Esophagus squamous epithelium (tissue), 5 donors: ENCODE measurements at places on chromosomes 13 and 19.

DNA sequence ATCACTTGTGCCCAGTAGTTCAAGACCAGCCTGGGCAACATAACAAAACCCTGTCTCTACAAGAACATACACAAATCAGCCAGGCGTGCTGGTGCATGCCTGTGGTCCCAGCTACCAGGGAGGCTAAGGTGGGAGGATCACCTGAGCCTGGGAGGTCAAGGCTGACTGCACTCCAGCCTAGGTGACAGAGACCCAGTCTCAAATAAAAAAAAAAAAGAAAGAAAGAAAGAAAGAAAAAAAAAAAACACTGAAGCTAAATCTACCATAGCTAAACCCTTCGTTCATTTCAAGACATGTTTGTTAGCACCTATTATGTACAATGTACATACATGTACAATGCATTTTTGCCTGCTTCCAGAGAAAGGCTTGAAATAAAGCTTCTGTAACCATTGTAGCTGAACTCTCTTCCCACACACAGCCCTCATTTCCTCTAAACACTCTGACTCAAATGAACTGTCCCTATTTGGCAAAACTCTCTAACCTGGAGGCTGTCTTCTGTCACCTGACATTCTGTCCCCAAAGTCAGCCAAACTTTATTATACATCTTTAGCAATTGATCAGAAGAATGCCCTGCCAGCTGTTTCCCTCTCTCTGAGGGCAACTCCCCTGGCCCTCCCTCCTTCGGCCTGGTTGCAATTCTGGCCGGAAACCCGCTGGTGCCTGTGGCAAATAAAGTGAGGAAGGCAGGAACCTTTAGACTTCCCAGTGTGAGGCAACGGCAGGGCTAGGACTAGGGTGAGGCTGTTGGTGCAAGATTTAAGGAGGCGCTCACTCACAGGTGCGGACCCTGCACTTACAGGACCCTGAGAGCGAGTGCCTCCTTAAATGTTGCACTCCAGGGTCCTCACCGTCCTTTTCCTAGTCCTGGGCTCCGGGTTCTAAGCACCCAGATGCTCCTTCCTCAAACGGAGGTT lies 1.8 kb downstream of the ETHE1 start:
- no peaks in the 10 kb centered on the region for H3K27me3 ChIP-seq
- no peak for DNase-seq
- H3K4me1 ChIP-seq = peaks cover 11% of the 10 kb centered on the region
- peak overlapping the region; percentile 83 for H3K27ac ChIP-seq

DNA sequence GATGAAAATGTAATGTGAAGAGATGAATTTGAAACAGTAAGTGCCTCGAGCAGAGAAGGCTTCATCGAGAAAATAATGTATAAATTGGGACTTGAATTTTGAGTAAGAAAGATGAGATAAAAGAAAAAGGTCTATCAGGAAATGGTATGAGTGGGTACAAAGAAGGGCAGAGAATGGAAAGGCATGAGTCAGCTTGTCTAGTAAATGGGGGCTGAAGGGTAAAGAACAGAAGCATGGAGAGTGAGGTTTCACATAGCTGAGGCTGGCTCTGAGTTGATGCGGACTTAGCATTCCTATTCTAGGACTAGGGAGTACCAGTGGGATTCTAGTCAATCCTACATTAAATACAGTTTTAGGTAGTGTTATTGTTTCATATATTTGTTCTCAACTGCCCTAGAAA lies 85.8 kb downstream of the ZC3H13 start:
- H3K36me3 ChIP-seq = peaks cover 8% of the 10 kb centered on the region
- H3K4me3 ChIP-seq = no peak overlapping the region
- no peaks in the 10 kb centered on the region for H3K27me3 ChIP-seq
- H3K4me1 ChIP-seq = no peaks in the 10 kb centered on the region

- H3K27me3 ChIP-seq = peaks cover 13% of the 10 kb centered on the region
- H3K4me3 ChIP-seq = no peak within 1 kb of the TSS
- H3K27ac ChIP-seq = no peak within 1 kb of the TSS
- H3K36me3 ChIP-seq = no peaks in the 10 kb centered on the region
- DNase-seq = no peak
- no peaks in the 10 kb centered on the region for H3K4me1 ChIP-seq
These were observed at the start of gene SIGLEC12 for GRCh38 chr19:51501594-51502263. TSS of gene SIGLEC12 (minus strand) at chr19:51501800. CDS start at chr19:51501733, 67 bp downstream.

DNA sequence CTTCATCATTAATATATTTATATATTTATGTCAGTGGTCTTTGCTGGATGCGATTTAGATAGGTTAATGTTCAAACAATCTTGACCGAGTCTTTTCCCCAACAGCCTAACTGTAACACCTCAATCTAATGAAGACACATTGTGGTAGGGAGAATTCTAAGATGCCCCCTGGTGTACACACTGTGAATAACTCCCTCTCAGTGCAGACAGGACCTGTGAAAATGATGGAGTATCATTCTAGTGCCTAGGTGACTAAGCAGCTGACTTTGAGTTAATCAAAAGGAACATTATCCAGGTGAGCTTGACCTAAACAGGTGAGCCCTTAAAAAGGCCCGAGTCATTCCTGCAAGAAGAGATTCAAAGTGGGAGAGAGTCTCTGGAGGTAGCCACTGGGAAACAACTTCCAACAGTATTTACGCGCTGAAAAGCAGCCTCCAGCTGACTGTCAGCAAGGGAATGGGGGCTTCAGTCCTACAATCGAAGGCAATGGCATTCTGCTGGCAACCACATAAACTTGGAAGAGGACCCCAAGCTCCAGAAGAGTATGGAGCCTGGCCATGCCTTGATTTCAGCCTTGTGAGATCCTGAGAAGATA lies 28.0 kb upstream of the KBTBD7 start:
- no peak for DNase-seq
- H3K27ac ChIP-seq = no peak overlapping the region
- peaks cover 5% of the 10 kb centered on the region for H3K4me1 ChIP-seq

DNA sequence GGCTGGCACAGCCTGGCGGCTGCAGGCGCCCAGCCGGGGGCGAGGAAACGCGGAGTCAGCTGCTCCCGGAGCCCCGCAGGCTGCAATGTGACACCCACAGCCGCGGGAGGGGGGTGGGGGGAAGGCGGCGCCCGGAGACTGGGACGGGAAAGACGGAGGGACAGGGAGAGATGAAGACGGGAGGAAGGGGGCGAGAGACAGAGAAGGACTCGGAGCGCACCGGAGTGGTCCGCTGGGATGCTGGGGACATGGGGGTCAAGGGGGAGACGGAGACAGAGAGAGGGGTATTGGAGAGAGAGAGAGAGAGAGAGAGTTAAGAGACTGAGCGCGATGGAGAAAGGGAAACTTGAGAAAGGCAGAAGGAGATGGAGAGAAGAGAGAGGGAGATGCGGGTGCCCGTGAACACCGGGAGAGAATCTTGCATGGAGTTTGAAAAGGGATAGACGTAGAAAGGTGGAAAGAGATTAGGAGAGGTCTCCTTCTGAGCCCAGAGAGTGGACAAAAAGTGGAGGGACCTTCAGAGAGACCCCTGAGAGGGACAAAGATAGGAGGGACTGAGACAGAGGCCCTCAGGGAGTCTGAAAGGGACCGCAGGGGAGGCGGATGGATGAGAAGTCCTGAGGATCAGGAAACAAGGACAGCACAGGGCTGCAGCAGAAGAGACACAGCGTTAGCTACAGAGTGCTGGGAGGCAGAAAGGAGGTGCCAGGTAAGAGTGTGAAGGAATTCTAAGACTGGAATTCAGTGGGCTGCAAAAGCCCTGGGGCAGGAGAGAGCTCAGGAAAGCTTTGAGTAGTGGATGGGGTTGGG lies 1.0 kb downstream of the SCN1B start:
- DNase-seq = no peak
- peak overlapping the region; percentile 76 for H3K27ac ChIP-seq
- H3K27me3 ChIP-seq = no peaks in the 10 kb centered on the region
- H3K36me3 ChIP-seq = no peaks in the 10 kb centered on the region

DNA sequence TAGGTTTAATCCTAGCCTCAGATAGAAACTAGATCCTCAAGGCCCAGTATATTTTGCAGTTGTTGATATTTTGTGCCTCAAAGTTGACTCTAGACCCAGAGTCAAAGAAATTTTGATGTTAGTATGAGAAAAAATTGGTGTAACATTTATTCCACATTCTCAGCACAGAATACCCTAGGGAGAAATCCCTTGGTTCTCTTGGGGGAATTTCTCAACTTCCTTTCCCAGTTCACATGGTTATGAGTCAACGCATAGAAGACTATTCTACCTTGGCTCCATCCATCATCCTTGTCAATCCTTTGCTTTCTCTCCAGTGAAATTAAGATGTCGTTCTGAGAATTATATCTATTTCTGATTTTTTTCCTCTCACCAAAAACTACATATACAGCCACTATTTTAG lies 145.3 kb downstream of the POSTN start:
- no peaks in the 10 kb centered on the region for H3K4me1 ChIP-seq
- no peak for DNase-seq
- no peaks in the 10 kb centered on the region for H3K27me3 ChIP-seq

GRCh38 chr19:10395003-10395402 lies 8.3 kb downstream of the CDC37 start:
- H3K27me3 ChIP-seq = no peaks in the 10 kb centered on the region
- no peak for DNase-seq
- H3K36me3 ChIP-seq = peaks cover 51% of the 10 kb centered on the region
- no peak overlapping the region for H3K4me3 ChIP-seq
- no peaks in the 10 kb centered on the region for H3K4me1 ChIP-seq

DNA sequence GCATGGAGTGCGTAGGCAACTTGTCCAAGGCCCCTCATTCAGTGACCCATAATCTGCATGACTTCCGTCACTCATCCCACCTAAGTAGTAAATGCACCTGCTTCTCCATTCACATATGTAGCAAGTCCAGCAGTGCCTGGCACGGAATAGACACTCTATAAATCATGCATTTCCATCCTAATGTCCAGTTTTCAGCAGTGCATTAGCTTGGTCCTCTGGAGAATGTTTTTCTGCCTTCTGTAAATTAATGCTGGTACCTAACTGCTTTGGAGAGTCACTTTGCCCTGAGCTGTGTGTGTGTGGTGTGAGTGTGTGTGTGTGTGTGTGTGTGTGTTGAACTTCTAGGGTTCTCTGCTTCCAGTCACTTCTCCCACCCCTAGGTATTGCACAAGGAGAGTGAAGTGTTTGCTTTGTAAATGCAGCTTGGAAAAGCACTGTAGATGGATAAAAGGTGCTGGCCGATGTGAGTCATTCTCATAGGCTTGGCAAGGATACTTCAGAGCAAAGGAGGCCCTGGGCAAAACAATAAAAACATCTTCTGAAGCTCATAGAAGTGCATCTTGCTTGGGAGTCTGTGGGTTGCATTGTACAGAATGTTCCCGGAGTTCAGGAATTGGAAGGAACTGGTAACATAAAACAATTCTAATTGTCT lies 181.8 kb downstream of the KATNAL1 start:
- DNase-seq = no peak
- no peak overlapping the region for H3K4me3 ChIP-seq
- peaks cover 6% of the 10 kb centered on the region for H3K4me1 ChIP-seq
- H3K36me3 ChIP-seq = no peaks in the 10 kb centered on the region
- H3K27me3 ChIP-seq = no peaks in the 10 kb centered on the region

- no peaks in the 10 kb centered on the region for H3K36me3 ChIP-seq
- no peak for DNase-seq
- no peak overlapping the region for H3K27ac ChIP-seq
- no peak overlapping the region for H3K4me3 ChIP-seq
- no peaks in the 10 kb centered on the region for H3K4me1 ChIP-seq
- no peaks in the 10 kb centered on the region for H3K27me3 ChIP-seq
These were observed 1049.0 kb downstream of the OLFM4 start for GRCh38 chr13:54077569-54077968.

GRCh38 chr13:38496917-38497316 lies 147.3 kb downstream of the UFM1 start:
- H3K4me3 ChIP-seq = no peak overlapping the region
- H3K36me3 ChIP-seq = no peaks in the 10 kb centered on the region
- no peak overlapping the region for H3K27ac ChIP-seq
- no peaks in the 10 kb centered on the region for H3K27me3 ChIP-seq
- H3K4me1 ChIP-seq = no peaks in the 10 kb centered on the region

GRCh38 chr13:25292301-25292700 lies 5.0 kb upstream of the MTMR6 start:
- no peak overlapping the region for H3K27ac ChIP-seq
- no peak for DNase-seq
- no peaks in the 10 kb centered on the region for H3K36me3 ChIP-seq
- H3K4me1 ChIP-seq = no peaks in the 10 kb centered on the region
- no peak overlapping the region for H3K4me3 ChIP-seq

GRCh38 chr19:37997911-37998344 lies 90.9 kb downstream of the SIPA1L3 start:
- no peak overlapping the region for H3K4me3 ChIP-seq
- H3K27ac ChIP-seq = no peak overlapping the region
- no peaks in the 10 kb centered on the region for H3K36me3 ChIP-seq
- H3K27me3 ChIP-seq = no peaks in the 10 kb centered on the region
- peaks cover 2% of the 10 kb centered on the region for H3K4me1 ChIP-seq
- no peak for DNase-seq

GRCh38 chr19:18725841-18726770 lies 42.6 kb downstream of the CRTC1 start:
- H3K4me3 ChIP-seq = no peak overlapping the region
- H3K27me3 ChIP-seq = no peaks in the 10 kb centered on the region
- H3K4me1 ChIP-seq = peaks cover 7% of the 10 kb centered on the region
- no peaks in the 10 kb centered on the region for H3K36me3 ChIP-seq
- DNase-seq = no peak

GRCh38 chr13:78709028-78709427 lies 50.1 kb upstream of the OBI1 start:
- no peak overlapping the region for H3K27ac ChIP-seq
- no peaks in the 10 kb centered on the region for H3K4me1 ChIP-seq
- no peak overlapping the region for H3K4me3 ChIP-seq
- no peaks in the 10 kb centered on the region for H3K27me3 ChIP-seq

GRCh38 chr13:42970824-42971690 lies 21.0 kb downstream of the EPSTI1 start:
- H3K27ac ChIP-seq = no peak overlapping the region
- H3K36me3 ChIP-seq = no peaks in the 10 kb centered on the region
- no peak for DNase-seq
- H3K4me1 ChIP-seq = peaks cover 33% of the 10 kb centered on the region

GRCh38 chr13:85693889-85694511 lies 105.2 kb downstream of the SLITRK6 start:
- no peaks in the 10 kb centered on the region for H3K4me1 ChIP-seq
- no peaks in the 10 kb centered on the region for H3K36me3 ChIP-seq
- no peaks in the 10 kb centered on the region for H3K27me3 ChIP-seq
- no peak for DNase-seq
- H3K4me3 ChIP-seq = no peak overlapping the region
- no peak overlapping the region for H3K27ac ChIP-seq

DNA sequence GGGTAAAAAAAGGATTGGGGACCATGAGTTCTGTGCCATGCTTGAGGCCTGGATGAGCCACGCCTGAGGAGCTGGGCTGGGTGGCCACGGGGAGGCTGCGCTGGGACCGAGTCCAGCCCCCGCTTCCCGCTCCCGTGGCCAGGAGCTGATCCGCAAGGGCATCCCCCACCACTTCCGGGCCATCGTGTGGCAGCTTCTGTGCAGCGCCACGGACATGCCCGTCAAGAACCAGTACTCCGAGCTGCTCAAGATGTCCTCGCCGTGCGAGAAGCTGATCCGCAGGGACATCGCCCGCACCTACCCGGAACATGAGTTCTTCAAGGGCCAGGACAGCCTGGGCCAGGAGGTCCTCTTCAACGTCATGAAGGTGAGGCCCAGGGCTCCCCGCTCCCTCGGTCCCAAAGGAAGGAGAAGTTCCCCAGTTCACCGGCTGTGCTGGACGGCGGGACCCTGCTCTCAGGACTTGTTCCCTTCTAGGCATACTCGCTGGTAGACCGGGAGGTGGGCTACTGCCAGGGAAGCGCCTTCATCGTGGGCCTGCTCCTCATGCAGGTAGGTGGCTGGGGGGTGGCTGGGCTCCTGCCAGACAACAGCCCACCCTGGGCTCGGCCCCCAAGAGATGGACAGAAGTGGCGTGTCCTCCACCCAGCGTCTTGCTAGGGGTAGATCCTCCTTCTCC lies 18.9 kb downstream of the EVI5L start:
- no peaks in the 10 kb centered on the region for H3K36me3 ChIP-seq
- DNase-seq = no peak
- H3K27me3 ChIP-seq = no peaks in the 10 kb centered on the region
- H3K4me3 ChIP-seq = no peak overlapping the region
